Tibial artery (tissue), 4 donors: ENCODE measurements at places on chromosomes 16 and 17.

- DNase-seq = no peak
These were observed 13.1 kb upstream of the ACE start for GRCh38 chr17:63463771-63464170.

- DNase-seq = peak; percentile 61
These were observed 81.0 kb downstream of the TMEM100 start for GRCh38 chr17:55641676-55642081.

DNA sequence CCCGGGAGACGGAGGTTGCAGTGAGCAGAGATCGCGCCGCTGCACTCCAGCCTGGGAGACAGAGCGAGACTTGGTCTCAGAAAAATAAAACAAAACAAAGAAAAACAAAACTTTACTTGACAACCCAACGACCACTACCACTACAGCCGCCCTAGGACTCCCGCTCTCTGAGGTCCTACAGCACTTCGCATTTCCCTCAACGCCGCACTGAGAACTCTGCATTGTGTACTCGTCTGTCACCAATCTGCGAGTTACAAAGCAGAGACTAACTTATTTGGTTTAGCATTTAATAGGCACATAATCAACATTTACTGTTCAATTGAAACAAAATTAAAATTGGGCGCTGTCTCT lies 479 bp upstream of the ZNF207 start:
- no peak for DNase-seq

DNA sequence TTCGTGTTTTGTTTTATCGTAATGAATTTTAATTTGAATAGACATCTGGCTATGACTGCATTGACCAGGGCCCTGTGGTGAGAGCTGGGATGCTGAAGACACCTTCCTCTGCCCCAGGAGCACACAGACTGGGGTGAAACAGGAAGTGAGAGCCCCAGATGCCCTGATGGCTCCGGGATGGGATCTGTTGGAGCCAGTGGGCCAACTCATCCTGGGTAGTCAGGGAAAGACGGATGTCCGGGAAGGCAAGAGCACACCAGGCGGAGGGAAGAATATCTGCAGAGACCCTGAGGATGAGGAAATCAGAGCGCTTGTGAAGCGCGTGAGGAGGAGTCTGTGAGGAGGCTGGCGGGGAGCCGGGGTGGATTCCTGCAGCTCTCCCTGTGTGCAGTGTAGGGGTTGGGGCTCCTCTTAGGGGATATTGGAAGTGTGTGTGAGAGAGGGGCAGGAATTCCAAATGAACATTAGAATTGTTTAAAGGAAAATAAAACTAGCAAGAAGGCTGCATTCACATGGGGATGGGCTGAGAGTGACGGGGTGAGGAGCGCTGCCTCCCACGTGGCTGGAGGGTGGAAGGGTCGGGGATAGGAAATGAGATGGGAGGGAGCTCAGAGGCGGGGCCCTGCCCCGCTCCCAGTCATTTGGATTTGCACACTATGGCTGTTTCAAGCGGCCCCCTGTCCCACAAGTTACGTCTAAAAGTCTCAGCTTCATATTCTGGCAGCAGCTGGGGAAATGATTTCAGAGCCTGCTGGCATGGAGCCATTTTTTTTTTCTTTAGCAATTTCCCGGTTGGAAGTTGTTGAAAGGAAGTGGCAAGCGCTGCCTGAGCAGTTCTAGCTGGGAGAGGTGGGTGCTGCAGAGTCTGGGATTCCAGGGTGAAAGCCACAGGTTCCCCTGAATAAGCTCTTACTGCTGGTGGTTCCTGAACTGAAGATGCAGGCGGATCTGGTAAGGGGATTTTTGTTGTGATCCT lies 71.2 kb upstream of the LGALS9 start:
- DNase-seq = peak; percentile 56

DNA sequence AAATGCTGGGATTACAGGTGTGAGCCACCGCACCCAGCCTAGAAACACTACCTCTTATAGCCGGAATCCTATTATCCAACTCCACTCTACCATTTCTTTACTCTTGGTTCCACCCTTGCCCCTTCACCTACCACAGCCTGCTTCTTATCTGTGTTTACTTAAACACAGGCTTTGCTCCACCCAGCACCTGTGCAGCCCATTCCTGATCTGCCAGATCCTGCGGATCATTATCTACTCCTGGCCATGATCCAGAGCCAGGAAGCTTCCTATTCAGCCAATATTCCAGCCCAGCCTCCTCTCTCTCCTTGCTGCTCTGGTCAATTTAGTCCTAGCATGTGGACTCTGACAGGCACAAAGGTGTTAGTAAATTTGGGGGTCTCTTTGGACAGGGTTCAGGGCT lies 98.8 kb upstream of the MED13 start:
- DNase-seq = no peak

GRCh38 chr16:65222049-65222448 lies 100.2 kb upstream of the CDH11 start:
- no peak for DNase-seq

GRCh38 chr17:79912552-79913330 lies 73.5 kb upstream of the CBX4 start:
- no peak for DNase-seq

DNA sequence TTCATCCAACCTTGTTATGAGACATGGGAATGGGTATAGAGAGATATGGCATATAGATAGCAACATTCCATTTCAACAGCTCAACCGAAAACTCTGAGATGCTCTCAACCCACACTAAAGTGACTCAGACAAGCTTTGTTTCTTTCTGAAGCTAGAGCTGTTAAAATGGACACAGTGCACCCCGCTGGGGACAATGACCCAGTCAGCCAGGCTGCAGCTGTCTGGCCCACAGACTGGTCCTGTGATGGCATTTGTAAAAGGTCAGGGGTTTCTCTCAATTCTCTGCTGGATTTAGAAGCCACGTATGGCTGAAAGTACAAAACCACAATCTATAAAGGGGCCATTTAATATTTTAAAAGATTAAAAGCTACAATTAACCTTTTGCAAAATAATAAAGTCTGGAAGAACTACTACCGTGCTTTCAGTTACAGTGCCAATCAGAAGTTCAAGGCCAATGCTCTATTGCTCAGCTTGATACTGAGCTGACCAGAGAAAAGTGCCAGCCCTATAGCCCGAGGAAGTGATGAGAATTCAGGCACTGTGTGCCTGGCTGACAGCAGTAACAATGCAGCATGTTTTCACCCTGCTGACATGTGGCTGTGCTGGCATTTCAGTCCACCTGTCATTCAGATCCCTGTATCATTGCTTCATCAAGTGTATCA lies 60.2 kb downstream of the TEX2 start:
- no peak for DNase-seq

DNA sequence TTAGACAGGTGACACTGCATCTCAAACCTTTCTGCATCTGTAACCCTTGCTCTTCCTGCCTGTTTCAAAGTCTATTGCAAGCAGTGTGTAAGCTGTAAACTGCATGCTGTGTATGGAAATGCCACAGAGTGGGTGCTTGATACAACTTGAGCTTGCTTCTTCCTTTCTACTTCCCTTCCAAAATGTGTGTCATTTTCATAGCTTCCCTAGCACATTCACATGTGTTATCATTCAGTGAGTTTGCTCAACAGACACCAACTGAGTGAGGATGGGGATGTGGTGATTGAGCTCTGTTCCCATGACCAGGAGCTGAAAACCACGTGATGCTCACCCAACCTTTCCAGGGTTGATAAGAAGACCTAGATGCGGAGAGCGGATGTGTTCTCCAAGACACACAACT lies 111.1 kb downstream of the VAT1L start:
- no peak for DNase-seq

- no peak for DNase-seq
These were observed 5.1 kb downstream of the KSR1 start for GRCh38 chr17:27461192-27461859.

GRCh38 chr16:31181102-31181830 lies 1.3 kb downstream of the FUS start:
- peak; percentile 73 for DNase-seq

DNA sequence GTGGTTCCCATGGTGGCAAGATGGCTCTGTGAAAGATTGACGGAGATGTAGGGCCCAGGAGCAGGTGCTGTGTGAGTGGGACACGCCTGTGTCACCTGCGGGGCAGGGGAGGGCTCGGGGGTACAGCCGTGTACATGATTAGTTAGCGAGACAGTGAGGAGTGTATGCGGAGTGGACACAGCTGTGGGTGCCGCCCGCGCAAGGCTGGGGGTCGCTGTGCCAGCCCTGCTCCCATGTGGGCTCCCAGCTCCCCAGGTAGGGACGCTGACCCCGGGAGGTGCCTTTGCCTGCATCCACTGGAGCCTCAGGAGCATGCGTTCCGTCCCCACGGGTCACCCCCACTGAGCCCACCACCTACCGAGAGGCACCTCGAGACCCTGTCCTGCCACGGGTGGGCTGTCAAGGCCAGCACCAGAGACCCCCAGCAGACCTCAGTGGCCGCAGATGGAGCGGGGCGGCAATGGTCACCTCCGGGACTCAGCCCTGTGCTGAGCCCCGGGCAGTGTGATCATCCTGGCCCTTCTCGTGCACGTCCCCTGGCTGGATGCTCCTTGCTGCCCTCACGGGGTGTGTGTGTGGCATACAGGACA lies 7.4 kb downstream of the CAPN15 start:
- DNase-seq = no peak

GRCh38 chr16:67893743-67894399 lies 817 bp downstream of the PSKH1 start:
- DNase-seq = no peak

GRCh38 chr16:80527297-80527696 lies 13.5 kb upstream of the DYNLRB2 start:
- no peak for DNase-seq

GRCh38 chr17:17207998-17208397 lies 1.9 kb upstream of the PLD6 start:
- DNase-seq = no peak

DNA sequence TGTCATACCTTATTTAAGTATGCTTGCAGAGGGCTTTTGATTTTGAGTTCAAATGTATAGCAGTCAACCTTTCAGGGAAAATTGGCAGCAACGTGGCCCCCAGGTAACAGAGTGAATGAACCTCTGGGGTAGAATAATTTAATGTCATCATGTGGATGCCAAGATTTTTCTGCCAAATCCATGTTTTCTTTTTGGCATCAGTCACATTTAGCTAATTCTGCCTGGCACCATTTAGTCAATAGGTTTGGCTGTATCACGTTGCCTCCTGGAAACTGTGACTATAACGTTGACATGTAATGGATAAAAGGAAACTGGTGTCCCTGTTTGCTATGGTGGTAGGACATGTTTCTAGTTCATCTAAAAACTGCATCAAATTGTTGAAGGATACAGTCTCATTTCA lies 115.5 kb downstream of the HS3ST2 start:
- DNase-seq = no peak

DNA sequence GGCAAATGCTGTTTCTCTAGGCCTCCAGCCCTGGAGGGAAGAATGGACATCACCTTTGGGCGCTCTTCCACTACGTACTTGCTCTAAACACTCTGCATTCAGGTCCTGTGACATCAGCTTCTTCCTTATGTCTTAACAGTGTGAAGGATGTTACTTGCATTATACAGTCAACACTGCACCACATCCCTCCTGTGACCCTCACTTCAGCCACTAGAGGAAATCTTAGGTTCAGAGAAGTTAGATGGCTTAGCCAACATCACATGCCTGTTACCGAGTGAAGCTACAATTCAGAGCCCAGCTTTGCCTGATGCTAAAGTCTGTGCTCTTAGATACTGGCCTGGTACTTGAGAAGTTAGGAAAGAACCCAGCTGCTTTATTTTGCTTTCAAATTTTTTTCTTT lies 18.3 kb downstream of the UBFD1 start:
- DNase-seq = no peak

GRCh38 chr17:45985447-45985846 lies 13.6 kb upstream of the STH start:
- no peak for DNase-seq

GRCh38 chr16:85390511-85391174 lies 222.5 kb upstream of the GSE1 start:
- DNase-seq = peak; percentile 92
